Colonic mucosa (tissue), 4 donors: ENCODE measurements at places on chromosomes 2 and 18. TPM values are rescaled to one million over a fixed set of nuclear protein-coding genes. Genes with fewer than 3 reads are reported as not detected.

COLEC12 gene
- total RNA-seq: 1.9 TPM

SKA1 gene
- total RNA-seq: 3.6 TPM

IL1RL1 gene
- total RNA-seq: 1.2 TPM

KDM3A gene
- total RNA-seq: 35.9 TPM

HRH4 gene
- total RNA-seq: not detected

LIMS2 gene
- total RNA-seq: 6.6 TPM
